ENCODE measurements at places on chromosomes 4 and X.

DNA sequence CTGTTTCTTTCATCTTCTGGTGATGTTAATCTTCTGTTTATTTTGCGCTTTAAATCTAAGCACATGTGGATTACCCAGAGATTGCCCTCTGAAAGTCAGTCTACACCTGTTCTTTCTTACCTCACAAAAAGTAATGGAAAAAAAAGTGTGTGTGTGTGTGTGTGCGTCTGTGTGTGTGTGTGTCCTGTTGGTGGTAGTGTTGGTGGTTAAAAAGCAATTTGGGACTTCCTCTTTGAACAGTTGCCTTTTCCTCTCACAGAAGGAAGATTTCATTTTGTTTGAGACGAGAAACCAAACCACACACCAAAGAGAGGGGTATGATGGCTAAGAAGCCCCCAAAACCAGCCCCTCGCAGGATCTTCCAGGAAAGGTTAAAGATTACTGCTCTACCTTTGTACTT is at the start of gene STAP1:
Gene STAP1 (plus strand): TSS at position 235 of the 400 bp plus-strand sequence. CDS start 83 bp downstream, at position 318.
- DNase-seq = no peak

DNA sequence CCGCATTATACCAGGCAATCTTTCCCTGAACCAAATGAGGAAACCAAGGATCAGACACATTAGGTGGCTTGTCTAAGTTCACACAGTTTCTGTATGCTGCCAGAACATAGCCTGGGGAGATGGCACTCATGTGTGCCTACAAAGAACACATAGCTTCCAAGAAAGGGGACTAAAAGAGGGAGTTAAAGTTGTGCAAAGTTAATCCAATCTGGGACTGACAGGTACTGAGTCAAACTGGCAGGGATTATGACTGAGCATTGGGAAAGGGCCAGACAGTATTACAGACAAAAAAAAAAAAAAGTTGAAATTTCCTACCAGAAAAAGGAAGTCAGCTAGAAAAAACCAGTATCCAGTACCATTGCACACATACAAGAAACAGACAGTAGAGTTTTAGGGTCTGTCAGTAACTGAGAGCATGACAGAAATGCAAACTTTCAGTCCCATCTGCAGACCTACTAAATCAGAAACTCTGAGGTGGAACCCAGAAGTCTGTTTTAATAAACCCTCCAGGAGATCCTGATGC is 37.2 kb downstream of the ADAMTS3 start:
- DNase-seq = no peak

DNA sequence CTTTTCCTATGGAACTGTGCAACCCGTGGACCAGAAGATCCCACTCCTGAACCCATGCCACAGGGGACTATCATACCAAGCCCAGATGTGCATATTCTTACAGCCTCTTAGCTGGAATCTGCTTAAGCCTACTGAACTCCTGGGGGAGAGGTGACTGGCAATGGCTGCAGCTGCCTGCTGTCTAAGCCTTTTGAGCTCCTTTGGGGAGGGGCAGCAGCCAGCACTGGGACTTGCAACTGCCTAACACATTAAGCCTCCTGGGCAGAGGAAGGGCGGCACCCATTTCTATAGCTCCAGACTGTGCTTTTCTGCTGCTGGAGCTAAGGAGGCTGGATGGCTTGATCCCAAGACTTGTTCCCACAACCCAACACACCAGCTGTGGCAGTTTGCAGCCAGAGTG is 117.9 kb upstream of the VEGFC start:
- no peak for DNase-seq

GRCh38 chr4:70473679-70474078 is 1.7 kb downstream of the MUC7 start:
- no peak for DNase-seq

DNA sequence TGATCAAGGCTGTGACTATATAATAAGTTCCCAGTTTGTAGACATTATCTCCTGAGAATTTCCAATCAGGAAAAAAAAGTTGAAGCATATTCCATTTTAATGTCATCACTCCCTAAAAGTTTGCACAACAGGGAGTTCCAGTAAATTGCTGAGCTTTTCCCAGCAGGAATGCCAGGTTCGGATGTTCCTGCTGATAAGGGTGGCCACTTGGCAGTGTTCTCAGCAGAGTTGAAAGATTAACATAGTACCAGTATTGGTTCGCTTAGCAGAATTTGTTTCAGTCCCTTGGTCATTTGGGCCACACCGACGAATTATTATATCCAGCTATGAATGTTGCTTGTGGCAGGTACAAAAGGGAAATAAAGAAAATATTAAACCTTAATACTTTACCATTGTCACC is 5.2 kb upstream of the CXCL2 start:
- DNase-seq = no peak

GRCh38 chrX:140733766-140734342 is 24.3 kb downstream of the LINC00632 start:
- peak; percentile 30 for DNase-seq

GRCh38 chr4:84849051-84849640 is 117.3 kb downstream of the WDFY3 start:
- DNase-seq = no peak

DNA sequence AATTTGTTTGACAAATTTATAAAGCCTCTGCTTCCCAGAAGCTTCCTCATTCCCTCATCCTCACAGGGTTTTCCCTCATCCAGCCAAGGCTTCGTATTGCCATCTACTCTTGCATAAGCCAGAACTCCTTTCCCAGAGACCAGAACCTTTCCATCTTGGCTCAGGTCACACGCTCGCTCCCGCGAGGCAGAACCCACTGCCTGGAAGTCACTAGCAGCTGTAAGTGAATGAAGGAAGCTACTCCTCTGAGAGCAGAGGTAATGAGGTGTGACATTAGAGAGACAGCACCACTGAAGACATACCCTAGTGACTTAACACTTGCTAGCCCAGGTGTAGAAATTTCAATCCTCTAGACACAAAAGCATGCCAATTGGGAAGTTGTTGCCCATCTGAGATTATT is 52.5 kb downstream of the LHFPL1 start:
- no peak for DNase-seq

DNA sequence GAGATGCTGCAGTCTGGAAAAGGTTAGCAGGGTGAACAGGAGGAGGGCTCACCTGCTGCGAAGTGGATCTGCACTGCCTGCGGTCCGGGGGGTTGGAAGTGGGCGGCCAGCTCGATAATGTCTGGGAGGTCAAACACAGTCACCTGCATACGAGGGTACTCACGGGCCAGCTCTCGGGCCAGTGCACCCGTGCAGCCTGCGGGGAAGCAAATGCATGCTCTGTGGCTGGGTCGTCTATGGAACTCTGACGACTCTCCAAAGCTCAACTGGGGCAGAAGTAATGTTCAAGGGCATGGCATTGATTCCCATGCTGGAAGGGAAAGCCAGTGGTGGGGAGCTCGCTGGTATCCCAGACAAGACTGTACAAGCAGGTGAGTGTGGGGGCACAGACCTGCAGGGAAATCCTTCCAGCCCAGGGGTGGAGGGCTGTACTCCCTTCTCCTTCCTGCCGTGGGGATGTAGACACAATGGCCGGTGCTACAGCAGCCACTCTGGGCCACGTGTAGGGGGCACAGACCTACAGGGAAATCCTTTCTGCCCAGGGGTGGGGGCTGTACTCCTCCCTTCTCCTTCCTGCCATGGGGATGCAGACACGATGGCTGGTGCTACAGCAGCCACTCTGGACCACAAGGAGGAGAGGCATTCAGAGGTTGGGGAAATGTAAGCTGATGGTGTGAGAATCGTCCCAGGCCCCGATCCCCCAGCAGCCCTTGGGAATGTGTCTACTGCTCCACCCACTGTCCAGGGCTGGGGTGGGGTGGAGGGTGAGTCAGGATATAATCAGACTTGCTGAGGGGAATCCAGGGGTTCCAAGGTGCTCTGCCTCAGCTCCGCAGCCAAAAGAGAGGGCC is 26.2 kb upstream of the SLC25A6 start:
- no peak for DNase-seq

DNA sequence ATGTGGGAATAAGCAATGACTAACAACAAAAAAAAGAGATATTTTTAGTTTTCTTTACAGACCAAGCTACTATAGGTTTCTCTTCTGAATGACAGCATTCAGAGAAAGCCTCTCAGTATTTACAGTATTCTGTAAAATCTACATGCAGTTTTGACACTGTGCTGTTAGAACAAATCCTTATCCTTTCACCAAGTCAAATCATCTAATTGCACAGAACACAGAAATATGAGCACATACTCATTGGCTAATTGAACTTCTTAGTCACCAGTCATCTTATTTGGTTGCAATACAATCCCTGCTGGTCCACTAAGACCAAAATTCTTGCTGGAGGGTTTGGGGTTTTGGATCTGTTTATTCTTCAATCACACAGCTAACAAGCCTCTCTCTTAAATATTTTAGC is 5.7 kb downstream of the ACOT9 start:
- no peak for DNase-seq

GRCh38 chr4:6092131-6092530 is 73.9 kb upstream of the C4orf50 start:
- DNase-seq = no peak

DNA sequence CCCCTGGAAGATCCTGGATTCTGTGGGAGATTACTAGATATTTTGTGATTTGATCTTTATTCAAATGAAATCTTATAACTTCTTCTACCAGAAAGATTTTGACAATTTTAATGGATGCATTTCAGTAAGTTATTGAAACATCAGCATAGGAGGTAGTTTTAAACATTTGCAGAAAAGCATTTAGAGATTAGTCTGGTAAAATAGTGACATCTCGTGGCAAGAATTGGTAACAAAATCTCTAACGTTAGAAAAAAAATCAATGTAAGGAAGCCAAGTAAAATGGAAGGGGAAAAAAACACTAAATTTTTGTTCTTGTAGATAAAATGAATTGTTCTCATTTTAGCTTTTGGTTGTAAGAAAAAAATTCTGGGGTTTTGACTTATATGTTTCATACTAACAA is 73.3 kb downstream of the TASL start:
- peak; percentile 6 for DNase-seq

DNA sequence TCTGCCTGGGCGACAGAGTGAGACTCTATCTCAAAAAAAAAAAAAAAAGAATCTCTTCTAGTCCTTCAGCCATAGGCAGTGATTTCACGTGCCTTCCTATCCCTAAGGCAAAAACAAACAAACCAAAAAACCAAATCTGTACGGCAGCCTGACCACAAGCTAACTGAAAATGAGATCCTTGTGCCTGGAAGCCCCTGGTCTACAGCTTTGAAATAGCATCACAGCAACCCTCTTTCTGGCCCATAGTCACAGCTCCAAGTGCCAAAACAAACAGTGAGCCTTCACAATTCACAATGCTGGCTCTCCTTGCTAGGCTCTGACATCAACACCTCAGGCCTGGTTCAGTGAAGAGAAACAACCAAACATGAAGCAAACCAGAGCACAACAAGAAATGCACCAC is 46.1 kb downstream of the TMEM150C start:
- DNase-seq = peak; percentile 40

- peak; percentile 63 for DNase-seq
Observed at GRCh38 chr4:112589206-112589605, 47.5 kb downstream of the ZGRF1 start.

GRCh38 chr4:185914583-185915199 is 102.7 kb upstream of the SORBS2 start:
- DNase-seq = peak; percentile 59

GRCh38 chrX:34901761-34902160 is 40.8 kb upstream of the FAM47B start:
- no peak for DNase-seq

DNA sequence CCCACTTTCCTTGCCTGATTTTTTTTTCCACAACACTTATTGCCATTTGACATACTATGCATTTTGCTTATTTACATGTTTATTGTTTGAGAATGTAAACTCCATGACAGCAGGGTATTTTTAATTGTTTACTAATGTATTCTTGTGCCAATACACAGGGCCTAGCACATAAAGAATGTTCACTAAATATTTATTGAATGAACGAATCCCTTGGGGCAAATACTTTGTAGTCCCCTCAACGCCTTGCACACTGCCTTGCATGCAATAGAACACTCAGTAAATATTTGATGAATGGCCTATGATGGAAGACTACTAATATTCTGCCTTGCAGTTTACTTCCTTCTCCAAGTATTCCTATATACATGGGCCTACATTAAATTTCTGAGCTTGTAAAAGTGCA is 1.4 kb upstream of the PRPS1 start:
- no peak for DNase-seq

- DNase-seq = no peak
Observed at GRCh38 chrX:126376465-126376864, 176.1 kb downstream of the DCAF12L1 start.

- no peak for DNase-seq
Observed at GRCh38 chr4:153553819-153554170, 87.6 kb downstream of the TMEM131L start.

DNA sequence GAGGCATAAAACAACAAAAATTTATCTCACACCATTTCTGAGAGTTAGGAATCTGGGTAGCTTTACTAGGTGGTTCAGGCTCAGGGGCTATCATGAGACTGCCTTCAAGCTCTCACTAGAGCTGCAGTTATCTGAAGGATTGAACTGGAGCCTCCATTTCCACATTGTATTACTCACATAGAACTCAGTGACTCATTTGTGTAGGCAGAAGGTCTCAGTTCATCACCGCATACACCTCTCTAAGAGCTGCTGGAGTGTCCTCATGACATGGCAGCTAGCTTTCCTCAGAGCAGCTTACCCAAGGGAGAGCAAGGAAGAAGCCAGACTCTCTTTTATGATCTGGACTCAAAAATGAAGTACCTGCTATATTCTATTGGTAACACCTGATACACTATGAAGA is 389.2 kb downstream of the IQCM start:
- DNase-seq = no peak

DNA sequence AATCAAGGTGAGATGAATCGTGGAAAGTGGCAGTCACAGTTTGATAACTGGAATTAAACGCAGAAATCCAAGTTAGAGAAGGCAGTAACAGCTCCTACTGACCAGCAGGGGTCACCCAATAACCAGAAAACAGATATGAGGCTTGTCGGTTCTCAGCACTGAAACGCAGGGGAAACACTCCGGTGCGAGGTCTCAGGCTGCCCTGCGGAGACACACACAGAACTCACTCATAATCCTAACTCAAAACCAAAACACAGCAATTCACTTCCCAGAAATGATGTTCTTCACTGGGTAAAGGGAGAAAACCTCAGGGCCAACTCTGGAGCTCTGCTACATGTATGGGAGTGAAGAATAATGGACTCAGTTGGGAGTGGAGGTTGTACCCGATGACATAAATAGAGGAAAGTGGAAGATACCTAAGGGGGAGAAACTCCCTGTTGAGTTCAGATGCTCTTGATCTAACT is 384.4 kb downstream of the RAPGEF2 start:
- peak; percentile 72 for DNase-seq

GRCh38 chrX:149513825-149514428 is 8.8 kb upstream of the IDS start:
- DNase-seq = no peak

GRCh38 chr4:38046727-38047489 is 86.7 kb downstream of the PTTG2 start:
- no peak for DNase-seq

GRCh38 chrX:25275159-25275558 is 259.4 kb upstream of the ARX start:
- no peak for DNase-seq

GRCh38 chrX:28589046-28589445 is 1.8 kb downstream of the IL1RAPL1 start:
- no peak for DNase-seq

Measured in COLO829 (cell line).